Temporal lobe (tissue), 4 donors: ENCODE measurements at places on chromosomes 1 and 21. TPM values are rescaled to one million over a fixed set of nuclear protein-coding genes. Genes with fewer than 3 reads are reported as not detected.

LRRC53 gene
- total RNA-seq = under 0.01 TPM

MPZL1 gene
- total RNA-seq = 187 TPM

MPL gene
- not detected for total RNA-seq

MAGI3 gene
- 30.0 TPM for total RNA-seq

EPHA8 gene
- 1.2 TPM for total RNA-seq

CHI3L1 gene
- total RNA-seq = 0.74 TPM

ZSWIM5 gene
- total RNA-seq = 14.5 TPM

TMIGD3 gene
- total RNA-seq = 0.74 TPM

EDN2 gene
- total RNA-seq = not detected

PTGS2 gene
- total RNA-seq = 2.5 TPM

SFN gene
- total RNA-seq = not detected

AADACL3 gene
- total RNA-seq = not detected

VSIG8 gene
- total RNA-seq = not detected

CMPK1 gene
- 89.0 TPM for total RNA-seq

PSMA5 gene
- 21.1 TPM for total RNA-seq

ADAMTSL4 gene
- 0.25 TPM for total RNA-seq

DNAH14 gene
- total RNA-seq = 16.5 TPM

NIPAL3 gene
- total RNA-seq = 8.1 TPM

CD2 gene
- not detected for total RNA-seq

S100B gene
- total RNA-seq = 10.1 TPM

GBP3 gene
- total RNA-seq = 0.74 TPM

GBP4 gene
- total RNA-seq = 1.2 TPM

TUFT1 gene
- 6.1 TPM for total RNA-seq

LAD1 gene
- not detected for total RNA-seq

MROH7 gene
- 0.25 TPM for total RNA-seq

CTTNBP2NL gene
- total RNA-seq = 25.8 TPM

FAM72C gene
- not detected for total RNA-seq

DIO1 gene
- not detected for total RNA-seq

ATP6V1G3 gene
- not detected for total RNA-seq

HYI gene
- total RNA-seq = 29.3 TPM

C1orf94 gene
- total RNA-seq = 0.25 TPM

HSPB7 gene
- not detected for total RNA-seq

GJA8 gene
- total RNA-seq = not detected

RIPPLY3 gene
- total RNA-seq = under 0.01 TPM

USH2A gene
- total RNA-seq = under 0.01 TPM

GIPC2 gene
- total RNA-seq = 0.25 TPM

COL18A1 gene
- total RNA-seq = 17.0 TPM

RNF115 gene
- total RNA-seq = 19.9 TPM

FCRL5 gene
- not detected for total RNA-seq

SLAMF7 gene
- total RNA-seq = under 0.01 TPM

GPR25 gene
- total RNA-seq = 0.25 TPM

RNU1-2 gene
- 73,230 TPM for total RNA-seq
